8988T (cell line): ENCODE measurements at places on chromosomes 7 and 10.

GRCh38 chr10:42549851-42550250 is 88.5 kb downstream of the ZNF33B start:
- DNase-seq = no peak

DNA sequence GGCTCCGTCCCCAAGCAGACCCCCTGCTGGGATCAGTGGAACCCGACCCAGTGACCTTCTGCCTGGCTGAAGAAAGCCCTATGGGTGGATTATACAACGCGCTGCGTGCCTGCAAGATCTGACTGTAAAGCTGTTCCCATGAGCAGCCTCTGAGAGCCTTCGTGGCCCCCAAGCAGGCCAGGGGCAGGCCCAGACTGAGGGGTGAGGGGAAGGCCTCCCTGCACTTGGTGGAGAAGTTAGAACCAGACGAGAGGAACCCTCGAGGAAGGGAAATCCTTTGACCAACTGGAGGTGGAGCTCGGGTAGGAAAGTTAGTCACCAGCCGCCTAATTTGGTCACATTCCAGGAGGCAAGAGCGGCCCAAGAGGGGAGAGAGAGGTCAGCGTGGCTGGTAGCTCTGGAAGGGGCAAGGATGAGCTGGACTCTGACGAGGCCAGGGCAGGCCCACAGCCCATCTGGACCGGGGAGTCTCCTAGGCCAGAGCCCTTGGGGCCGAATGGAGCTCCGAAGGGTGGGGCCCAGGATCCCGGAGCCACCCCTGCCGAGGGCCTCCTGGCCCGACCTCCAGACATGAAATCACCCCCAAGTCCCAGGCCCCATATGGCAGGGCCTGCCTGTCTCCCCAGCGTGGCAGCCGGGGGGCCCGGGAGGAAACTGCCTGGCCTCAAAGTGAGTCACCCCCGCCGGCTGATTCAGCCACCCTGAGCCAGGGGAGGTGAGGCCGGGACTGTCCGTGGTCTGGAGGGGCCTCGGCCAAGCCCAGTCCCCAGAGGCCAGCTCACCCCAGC is 23.3 kb upstream of the PDGFA start:
- DNase-seq = peak; percentile 87

DNA sequence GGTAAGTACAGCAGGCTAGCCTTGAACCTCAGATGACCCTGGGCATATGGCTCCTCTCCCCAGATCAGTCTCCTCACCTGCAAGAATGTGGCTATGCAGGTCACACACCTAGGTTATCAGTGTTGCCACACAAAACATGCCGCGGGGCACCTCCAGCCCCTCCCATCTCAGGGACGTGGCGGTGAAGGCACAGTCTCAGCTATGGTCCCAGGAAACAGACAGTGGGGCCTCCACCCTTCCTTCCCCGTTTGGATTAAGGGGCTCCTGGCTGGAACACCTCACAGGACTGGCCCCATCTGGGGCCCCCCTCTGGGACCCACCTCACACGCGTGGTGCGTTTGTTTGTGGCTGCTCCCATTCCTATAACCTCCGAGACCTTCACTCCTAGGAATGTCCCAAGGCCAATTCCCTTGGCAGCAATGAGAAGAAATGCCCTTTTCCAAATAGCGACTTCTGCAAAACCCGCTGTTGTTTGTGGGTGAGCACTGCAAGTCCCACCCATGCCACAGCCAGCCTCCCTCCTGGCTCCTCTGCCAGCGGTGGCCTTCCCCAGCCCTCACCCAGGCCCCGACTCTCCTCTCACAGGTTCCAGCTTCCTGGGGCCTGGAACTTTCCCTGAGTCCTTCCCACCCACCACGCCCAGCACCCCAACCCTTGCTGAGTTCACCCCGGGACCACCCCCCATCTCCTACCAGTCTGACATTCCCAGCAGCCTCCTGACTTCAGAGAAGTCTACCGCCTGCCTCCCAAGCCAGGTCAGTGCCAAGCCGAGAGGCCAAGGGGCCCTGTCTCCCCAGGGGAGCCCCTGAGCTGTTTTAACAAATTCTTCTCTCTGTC is 17.1 kb downstream of the ZMIZ2 start:
- no peak for DNase-seq

- DNase-seq = no peak
Observed at GRCh38 chr7:113086431-113086888, at the start of gene GPR85. Gene GPR85 (minus strand): TSS chr7:113086827. CDS start chr7:113084721, 2,106 bp downstream.

- DNase-seq = no peak
Observed at GRCh38 chr7:156895024-156895780, 2.2 kb upstream of the LMBR1 start.

GRCh38 chr7:106062521-106062931 is 49.6 kb downstream of the SYPL1 start:
- DNase-seq = no peak

- no peak for DNase-seq
Observed at GRCh38 chr10:3290550-3290949, 118.0 kb upstream of the PITRM1 start.

- DNase-seq = no peak
Observed at GRCh38 chr10:60367024-60367423, 22.7 kb downstream of the ANK3 start.

DNA sequence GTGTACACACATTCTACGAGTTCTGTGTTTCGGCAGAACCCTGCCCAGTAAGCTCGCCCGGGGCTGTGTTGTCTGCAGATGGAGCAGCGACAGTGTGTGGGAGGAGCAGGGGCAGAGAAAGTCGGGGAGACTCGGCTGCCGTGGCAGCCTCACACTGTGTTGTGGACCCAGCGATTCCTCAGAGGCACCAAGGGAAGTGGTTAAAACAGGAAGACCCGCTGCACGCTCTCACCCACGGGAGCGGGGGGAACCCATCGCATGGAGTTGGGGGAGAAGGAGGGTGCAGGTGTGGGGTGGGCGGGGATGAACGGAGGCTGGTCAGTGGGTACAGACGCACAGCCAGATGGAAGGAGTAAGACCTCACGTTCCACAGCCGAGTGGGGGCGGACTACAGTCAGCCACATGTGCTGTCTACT is 250.2 kb downstream of the ELFN1 start:
- no peak for DNase-seq

- no peak for DNase-seq
Observed at GRCh38 chr10:110643035-110643652, 992 bp upstream of the RBM20 start.

GRCh38 chr10:124308811-124309210 is 109.9 kb downstream of the OAT start:
- DNase-seq = no peak

DNA sequence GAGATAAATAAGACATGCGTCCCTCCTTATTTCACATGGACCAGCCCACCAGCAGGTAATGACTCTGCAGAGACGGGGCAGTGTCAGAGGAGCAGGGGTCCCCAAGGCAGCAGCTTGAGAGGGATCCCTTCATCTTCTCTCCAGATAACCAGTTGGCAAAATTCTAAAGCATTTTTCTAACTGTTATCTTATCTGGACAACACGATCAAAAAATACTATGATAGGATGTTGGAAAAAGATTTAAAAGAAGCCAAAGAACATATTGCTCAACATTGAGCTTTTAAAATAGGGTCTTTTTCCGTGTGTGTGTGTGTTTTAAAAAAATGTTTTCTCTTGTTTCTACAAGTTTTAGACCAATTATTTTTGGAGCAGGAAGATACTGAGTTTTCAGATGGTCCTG is 641.2 kb downstream of the SDK1 start:
- DNase-seq = no peak

GRCh38 chr10:86226016-86226415 is 140.6 kb downstream of the GRID1 start:
- DNase-seq = no peak

DNA sequence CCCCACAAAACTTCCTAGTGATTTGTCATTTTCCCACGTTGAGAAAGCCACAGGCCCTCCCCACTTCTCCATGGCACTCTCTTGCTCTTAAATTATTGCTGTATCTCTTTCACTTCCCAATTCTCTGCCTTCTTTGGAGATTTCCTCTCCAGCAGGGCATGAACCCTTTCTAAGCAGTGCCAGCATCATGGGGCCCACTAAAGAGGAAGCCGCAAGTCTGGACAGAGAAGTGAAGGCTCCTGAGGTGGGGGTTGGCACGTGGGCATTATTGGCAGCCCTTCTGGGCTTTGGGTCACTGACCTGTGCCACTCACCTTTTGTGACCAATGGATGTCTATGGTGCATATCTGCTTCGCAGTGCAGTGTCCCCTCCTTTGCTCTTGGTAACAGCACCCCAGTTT is 97.7 kb upstream of the TCF7L2 start:
- no peak for DNase-seq

DNA sequence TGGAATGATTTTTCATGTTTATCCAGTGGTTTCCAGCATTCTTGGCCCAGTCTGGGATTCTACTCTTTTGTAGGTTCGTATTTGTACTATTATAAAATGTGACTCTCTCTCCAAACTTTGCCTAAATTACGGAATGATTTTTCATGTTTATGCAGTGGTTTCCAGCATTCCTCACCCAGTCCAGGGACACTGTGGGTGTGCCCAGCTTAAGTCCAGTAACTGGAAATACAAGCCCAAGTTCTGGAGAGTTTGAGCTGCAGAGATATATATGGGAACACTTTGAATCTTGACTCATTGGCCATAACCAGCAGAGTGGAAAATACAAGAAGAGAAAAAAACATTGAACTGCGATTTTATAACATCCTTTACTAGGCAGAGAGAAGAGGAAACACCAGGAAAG is 5.9 kb upstream of the MAGI2 start:
- no peak for DNase-seq

DNA sequence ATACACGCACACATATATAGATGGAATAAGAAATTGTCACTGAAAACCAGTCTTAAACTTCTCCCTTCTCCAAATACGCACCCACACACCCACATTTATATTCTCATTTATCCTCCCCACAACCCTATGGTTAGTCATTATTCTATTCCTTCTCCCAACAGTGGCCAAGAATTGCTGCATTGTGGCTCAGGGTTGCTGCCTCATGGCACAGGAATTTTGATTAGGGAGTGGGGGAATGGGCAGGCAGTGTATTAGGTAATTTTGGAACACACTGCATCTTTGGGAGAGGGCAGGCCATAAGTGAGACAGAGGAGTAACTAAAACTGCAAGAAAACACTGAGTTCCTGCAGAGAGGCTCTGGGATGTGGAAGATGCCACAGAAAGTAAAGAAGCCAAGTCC is 35.7 kb downstream of the NAPEPLD start:
- DNase-seq = no peak

DNA sequence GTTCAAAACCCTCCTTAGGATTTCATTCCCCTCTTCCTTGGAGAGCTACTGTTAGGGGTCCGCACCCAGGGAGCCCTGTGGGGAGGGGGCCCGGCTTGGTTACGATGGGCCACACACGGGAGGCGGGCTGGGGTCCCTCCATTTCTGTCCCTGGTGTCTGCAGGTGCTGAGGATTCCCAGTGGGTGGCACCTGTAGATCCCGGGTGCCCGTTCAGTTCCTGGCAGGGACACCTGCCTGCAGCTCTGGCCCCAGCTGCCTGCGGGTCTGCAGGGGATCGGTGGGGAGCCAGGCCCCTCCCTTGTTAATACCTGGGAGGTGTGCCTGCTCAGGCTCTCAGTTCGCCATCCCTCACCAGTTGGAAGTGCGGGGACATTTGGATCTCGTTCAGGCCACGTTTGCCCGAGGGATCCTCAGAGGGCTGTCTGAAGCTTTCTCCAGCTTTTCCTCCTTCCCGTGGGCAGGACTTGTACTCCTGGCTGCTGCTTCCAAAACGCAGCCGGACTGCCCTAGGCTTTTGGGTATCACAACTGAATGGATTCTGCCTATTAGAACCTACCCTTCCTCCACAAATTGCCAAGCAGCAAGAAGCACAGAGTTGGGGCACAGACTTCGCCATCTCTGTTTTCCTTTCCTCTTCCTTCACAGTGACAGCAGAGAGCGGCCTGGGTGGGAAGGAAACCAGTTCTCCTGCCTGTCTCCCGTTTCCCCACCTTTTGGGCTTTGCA is 22.3 kb upstream of the IL15RA start:
- DNase-seq = no peak

DNA sequence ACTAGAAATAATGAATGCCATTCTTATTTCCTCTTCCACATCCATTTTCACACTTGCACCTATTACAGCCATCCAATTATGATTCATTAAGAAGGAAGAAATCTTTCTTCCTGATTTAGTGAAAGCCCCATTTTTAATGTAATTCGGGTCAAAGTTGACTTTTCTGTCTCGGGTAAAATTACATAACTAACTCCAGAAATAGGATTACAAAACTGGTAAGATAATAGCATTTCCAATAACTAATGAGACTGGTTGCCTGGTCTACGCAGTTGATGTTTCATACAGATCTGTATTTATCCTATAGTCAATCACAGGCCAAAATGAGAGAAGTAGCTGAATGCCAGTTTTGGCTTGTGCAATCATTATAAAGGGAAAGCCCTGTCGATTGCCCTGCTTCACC is 651.5 kb upstream of the NRP1 start:
- no peak for DNase-seq

GRCh38 chr10:52308251-52309031 is 5.6 kb upstream of the DKK1 start:
- peak; percentile 68 for DNase-seq

DNA sequence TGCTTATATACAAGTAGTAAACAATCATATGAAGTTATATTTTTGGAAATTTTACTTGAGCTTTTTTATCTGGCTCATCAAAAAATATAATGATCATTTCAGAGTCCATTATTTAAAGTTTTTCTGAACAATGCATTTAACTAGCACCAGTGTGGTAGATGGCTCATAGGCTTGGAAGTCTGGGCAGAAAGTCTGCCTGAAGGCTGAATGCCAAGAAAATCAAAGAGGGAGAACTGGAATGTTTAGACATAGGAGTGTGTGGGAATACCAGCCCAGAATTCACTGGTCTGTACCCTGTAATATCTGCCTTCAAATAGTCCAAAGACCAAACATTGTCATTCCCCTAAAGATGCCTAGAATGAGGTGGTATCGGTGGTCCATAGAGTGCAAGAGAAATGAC is 40.3 kb upstream of the ANK3 start:
- no peak for DNase-seq
